Activated T-cell treated with anti-CD3 and anti-CD28 coated beads for 48 hours (primary cell): ENCODE measurements at places on chromosomes 7 and 10.

DNA sequence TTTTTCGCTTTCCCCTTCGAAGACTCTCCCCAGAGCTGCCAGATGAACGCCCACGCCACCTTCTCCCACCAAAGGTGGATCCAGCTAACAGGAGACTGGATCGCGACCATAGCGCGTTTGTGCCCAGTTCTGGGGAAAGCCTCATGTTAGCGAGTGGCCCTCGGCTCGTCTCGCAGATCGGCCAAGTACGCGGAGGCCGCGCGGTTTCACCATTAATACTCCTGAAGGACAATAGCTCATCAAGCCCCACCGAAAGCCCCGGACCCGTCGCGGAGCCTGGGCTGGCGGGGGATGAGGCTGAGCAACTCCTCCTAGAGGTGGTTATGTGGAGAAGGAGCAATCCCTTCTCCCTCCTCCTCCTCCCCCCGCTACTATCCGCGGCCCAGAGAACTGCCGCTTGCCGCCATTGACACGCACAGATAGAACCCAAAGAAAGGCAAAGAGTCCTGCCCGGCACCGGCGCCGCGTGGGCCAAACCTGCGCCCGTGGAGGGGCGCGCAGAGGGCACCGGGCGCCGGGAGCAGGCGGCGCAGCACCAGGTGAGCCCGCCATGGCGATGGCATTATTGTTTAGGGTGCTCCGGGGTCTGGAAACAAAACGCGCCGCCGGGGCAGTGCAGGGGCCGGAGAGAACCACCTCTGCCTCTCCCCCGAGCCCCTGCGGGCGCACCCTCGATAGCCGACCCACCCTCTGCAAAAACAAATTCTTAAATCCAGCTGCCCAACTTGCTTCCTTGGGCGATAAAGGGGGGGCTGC is at the start of gene MACROH2A2:
MACROH2A2 (plus strand) TSS at position 385 of the 756 bp plus-strand sequence. CDS start 22,813 bp downstream, outside the sequence.
- DNase-seq, result peak; percentile 3

- DNase-seq, result no peak
These were observed 94.4 kb downstream of the JAZF1 start for GRCh38 chr7:28086198-28086597.

GRCh38 chr7:108430664-108431063 is 25.6 kb downstream of the NRCAM start:
- no peak for DNase-seq

DNA sequence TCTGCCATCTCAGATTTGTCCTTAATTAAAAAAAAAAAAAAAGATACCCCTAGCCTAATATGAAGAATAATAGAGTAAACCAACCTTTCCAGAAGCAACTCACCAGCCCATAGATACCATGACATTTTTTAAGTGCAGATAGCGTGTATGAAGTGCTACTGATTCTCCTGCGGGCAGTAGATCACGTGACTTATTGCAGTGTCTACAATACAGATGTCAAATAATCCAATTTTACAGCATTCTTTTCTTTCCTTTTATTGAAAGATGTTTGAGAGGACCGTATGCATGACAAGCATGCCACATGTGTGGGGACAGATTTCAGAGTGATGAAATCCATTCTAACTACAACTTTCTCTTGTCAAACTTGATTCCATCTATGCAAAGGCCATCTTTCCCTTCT is 232.9 kb upstream of the SP4 start:
- DNase-seq, result no peak

- no peak for DNase-seq
These were observed 57.1 kb upstream of the IL6 start for GRCh38 chr7:22669692-22670421.

GRCh38 chr10:16681521-16681920 is 135.7 kb downstream of the RSU1 start:
- DNase-seq, result no peak

GRCh38 chr10:78720091-78720490 is 348.7 kb upstream of the ZMIZ1 start:
- no peak for DNase-seq

GRCh38 chr10:75857269-75857846 is 425.9 kb downstream of the LRMDA start:
- DNase-seq, result no peak

- no peak for DNase-seq
These were observed 877.2 kb downstream of the CNTNAP2 start for GRCh38 chr7:146993764-146994163.

DNA sequence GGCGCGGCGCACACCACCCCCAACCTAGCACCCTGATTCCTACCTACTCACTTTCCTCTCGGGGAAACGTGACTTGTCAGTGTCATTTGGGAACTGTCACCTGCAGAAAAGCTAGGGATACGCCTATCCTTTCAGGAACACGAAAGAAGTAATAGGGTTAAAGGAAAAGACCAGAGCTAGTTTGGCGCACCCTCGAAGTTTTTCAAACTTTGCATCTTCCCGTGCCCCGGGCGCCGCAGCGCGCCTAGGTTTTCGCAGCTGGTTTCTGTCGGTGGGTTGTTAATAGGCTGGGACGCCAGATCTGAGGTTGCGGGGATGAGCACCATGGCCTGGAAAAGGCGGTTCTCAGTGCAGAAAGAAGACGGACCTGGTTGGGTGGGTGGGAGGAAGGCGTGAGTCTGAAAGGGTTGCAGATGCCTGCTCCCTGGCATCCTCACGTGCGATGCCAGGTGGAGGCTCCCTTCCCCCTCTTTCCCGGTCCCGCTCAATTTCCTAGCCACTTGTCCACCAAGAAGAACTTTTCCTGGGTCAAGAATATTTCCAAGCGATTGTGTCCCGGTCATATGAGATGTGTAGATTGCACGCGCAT is 568 bp upstream of the MEOX2 start:
- DNase-seq, result no peak

GRCh38 chr10:20713420-20713819 is 183.7 kb downstream of the NEBL start:
- DNase-seq, result no peak

- DNase-seq, result no peak
These were observed 20.8 kb upstream of the ALOX5 start for GRCh38 chr10:45353186-45353585.

GRCh38 chr7:18116661-18117060 is 89.0 kb upstream of the PRPS1L1 start:
- DNase-seq, result no peak

- no peak for DNase-seq
These were observed 208.4 kb upstream of the KLF14 start for GRCh38 chr7:130942211-130942964.
